ENCODE measurements at places on chromosomes 12 and 14.

DNA sequence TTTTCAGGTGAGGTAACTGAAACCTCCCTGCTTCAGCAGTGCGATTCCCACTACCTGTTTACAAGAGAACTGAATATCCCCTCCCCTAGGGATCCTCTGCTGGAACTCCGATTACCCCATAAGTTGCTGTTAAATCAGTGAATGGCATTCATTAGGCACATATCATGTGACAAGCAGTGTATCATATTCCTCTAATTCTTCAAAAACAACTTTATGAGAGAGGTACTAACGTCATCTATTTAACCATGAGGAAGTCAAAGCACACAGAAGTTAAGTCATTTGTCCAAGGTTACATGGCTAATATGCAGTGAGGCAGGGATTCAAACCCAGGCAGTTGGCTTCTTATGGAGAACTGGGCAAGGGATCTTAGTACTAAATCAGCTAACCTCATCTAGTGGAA lies 43.9 kb upstream of the PCED1B start:
- DNase-seq = no peak

DNA sequence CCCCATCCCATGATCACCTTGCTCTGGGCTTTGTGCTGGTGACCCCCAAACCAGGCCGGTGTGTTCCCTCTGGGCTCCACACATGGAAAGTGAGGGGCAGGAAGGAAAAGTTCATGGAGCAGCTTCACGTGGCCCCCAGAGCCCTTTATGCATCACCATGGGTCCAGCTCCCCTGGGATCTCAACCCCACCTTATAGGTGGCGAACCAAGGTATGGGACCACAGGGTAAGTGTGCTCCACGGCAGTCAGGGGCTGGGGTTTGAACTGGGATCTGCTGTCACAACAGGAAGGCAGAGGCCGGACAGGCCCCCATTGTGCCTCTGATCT lies 7.4 kb upstream of the BEGAIN start:
- no peak for DNase-seq

DNA sequence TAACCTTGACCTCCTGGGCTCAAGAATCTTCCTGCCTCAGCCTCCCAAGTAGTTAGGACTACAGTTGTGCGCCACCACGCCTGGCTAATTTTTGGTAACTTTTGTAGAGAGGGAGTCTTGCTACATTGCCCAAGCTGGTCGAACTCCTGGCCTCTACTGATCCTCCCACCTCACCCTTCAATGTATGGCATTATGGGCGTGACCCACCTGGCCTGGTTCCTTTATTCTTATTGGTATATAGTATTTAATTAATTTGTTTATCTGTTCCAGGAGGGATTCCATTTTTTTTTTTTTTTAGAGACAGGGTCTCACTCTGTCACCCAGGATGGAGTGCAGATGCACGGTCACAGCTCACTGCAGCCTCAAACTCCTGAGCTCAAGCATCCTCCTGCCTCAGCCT lies 40.9 kb upstream of the EAPP start:
- no peak for DNase-seq

DNA sequence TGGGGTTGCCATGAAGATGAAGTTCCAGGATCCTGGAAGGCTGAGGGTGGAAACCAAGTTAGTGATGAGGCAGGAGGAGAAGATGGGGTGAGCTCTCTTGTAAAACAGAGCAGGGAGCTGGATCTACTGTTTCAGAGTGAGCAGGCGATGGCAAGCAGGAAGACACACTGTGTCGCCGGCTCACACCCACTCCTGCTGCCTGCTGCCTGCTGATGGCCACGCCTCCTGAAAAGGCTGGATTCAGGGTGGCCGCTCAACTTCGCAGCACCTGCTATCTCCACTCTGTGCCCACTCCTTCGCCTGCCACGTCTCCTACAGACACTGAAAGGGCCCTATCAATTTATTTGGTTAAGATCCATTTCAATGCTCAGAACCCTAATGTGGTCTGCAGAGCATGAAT lies 96.1 kb downstream of the RBM19 start:
- DNase-seq = no peak

DNA sequence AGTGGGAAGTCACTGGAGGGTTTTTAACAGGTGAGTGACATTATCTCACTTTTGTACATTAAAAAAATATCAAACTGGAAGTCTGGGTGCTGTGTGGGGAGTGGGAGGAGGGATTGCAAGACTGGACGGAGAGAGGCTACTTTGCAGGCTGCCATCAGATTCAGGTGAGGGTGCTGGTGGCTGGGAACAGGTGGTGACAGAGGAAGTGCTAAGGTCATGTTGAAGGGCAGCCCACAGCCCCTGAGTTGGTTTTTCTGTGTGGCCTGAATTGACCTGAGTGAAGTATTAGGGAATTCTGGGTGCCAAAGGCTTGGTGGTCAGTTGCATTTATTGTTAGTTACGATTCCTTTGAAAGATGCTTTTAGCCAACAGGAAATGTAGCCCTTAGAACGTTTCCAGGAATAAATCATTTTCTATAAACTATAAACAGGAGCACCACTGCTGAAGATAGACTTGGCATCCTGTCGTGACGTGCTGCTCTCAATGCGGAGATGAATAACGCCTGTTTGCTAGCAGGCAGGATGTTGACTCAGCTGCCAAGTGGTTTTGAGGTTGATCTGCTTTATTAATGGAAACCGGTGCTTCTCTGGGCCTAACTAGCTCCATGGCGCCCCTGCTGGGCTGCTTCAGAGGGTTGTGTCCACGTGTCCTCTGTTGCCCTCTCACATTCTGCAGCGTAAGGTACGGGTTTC lies 707.5 kb upstream of the TMEM132C start:
- DNase-seq = no peak

DNA sequence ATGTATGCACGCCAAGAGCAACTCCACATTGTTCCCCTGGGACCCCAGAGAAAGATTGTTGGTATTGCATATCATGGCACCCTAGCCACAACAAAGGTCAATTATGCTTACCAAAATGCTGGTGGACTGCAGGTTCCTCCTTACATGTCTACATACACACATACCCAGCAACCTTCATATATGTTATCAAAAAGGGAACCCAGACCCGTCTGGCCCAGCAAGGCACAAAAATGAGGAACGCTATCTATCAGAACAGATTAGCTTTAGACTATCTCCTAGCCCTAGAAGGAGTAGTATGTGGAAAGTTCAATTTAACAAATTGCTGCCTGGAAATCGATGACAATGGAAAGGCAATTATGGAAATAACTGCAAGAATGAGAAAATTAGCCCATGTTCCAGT lies 61.5 kb downstream of the DHRS2 start:
- no peak for DNase-seq

- DNase-seq = no peak
Measured at GRCh38 chr14:82385048-82385447, 851.4 kb upstream of the SEL1L start.

GRCh38 chr12:103169-103981 lies 36.8 kb downstream of the IQSEC3 start:
- no peak for DNase-seq

GRCh38 chr12:26845984-26846383 lies 13.0 kb upstream of the ITPR2 start:
- DNase-seq = no peak

DNA sequence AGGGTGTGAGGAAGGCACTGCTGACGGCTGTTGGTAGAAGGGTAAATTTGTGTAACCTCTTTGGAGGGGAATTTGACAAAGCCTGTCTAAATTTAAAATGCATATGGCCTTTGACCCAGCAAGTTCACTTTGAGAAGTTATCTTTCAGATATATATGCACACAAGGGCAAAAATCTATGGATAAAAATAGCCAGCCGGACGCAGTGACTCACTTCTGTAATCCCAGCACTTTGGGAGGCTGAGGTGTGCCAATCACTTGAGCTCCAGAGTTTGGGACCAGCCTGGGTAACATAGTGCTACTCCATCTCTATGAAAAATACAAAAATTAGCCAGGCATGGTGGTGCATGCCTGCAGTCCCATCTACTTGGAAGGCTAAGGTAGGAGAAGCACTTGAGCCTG lies 13.4 kb downstream of the UBC start:
- no peak for DNase-seq

GRCh38 chr14:91123201-91123600 lies 9.3 kb downstream of the DGLUCY start:
- DNase-seq = no peak

DNA sequence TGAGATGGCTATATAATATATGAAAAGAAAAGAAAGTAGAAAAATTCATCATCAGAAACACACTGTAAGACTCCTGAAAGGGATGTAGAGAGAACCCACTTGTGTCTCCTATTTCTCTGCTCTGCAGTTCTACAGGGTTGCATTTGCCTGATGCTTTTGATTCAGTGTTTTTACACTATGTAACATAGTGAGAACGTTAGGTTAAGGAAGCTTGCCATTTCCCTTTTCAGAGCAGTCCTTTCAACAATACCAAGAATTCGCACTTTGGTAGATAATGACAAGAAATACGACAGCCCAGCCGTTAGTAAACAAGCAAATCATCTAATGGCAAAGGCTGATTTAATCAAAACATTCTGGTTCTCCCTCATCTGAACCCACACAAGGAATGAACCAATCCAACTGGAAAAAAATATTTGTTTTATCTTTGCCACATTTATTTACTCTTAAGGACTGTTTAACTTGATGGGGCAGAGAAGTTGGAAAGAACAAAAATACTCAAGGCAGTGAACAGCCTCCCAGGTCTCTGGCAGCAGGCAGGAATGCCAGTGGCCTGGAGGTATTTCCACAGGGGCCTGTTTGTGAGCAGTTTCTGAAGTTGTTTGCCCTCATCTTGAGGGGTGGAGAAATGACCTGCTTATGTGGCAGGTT lies 30.8 kb upstream of the SOCS2 start:
- no peak for DNase-seq

DNA sequence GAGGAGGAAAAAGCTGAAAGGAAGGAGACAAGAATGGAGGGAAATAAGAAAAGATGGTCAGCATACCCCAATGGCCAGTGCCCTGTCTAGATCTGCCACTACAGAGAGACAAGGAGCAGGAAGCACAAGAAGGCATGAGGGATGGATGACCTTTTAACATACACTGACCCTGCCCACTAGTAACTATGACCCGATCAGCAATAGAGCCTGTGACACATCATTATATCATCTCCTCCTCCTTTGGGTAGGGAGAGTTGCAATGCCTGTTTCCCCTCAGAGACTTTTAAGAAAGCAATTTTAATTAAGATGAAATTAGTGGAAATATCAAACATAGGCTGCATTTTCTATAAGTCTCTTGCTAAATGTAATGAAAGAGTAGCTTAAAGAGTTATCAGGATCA lies 4.7 kb upstream of the SLC2A13 start:
- no peak for DNase-seq

DNA sequence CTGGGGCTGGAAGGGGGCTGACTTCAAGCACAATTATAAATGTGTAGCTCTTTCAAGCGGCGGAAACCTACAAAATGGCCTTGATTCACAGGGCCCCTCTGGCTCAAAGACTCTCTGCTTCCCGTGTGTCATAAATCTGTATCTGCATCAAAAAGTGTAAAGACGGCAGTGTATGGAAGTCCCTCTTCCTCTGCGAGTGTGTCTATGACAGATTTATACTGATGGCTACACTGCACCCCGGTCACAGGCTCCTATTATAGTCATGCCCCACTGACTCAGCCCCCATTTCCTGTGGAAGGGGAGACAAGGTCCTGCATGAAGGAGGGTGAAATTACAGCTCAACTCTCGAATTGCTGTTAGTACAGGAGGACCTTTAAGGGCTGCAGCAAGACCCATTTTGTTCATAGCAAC lies 68.6 kb downstream of the HMGA2 start:
- no peak for DNase-seq

DNA sequence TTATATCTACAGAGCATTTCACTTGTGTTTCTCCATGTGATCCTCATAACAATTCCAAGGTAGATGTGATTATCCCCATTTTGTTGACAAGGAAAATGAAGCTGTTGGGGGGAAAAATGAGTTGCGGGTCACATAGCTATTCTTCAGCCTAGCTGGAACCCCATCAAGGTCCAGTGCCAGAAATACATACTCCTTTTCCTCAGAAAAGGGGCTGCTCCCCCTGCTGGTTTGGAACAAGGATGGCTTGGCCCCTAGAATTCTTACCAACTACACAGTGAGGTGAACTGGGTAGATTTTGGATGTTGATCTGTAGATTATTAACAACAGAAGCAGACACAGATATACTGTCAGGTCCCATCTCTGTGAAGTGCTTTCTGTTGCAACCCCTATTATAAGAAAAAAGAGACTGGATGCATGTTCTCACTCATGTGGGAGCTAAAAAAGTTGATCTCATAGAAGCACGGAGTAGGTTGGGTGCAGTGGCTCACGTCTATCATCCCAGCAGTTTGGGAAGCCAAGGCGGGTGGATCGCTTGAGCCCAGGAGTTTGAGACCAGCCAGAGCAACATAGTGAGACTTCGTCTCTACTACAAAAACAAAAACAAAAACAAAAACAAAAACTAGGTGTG lies 8.9 kb downstream of the IKZF4 start:
- no peak for DNase-seq

GRCh38 chr14:59081720-59082119 lies 106.7 kb upstream of the DAAM1 start:
- DNase-seq = no peak

GRCh38 chr12:54134850-54135249 lies 53.9 kb downstream of the SMUG1 start:
- DNase-seq = no peak

- peak; percentile 82 for DNase-seq
Measured at GRCh38 chr14:99512571-99513182, 31.5 kb downstream of the CCNK start.

DNA sequence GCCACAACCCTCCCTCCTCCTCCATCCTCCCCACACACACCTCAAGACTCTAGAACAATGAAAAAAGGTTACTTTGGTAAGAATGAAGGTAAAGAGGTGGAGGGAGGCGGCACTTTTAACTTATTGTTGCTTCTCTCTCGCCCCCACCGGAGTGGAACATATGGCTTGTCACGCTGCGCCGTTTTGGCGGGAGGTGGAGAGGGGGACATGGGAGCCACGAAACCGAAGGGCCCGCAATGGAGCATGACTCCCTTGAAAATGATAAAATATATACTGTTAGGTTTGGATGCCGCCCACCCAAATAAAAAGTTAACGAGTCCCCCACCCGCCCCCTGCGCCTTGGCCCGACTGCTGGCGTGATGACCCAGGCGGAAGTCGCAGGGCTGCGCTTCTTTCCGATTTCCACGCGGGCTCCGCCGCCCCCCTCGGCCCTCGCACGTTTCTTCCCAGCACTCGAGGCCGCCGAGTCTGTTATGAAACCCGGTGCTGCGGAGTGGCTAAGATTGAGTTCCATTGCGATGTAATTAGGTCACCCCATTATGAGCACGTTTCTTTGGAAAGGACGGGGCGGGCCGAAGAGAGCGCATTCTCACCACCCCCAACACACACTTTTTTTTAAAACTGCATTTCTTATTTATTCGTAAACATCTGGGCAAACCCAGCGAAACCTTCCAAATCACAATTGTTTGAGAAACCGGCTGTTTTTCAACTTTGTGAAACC lies 1.4 kb upstream of the ZFP36L1 start:
- peak; percentile 98 for DNase-seq

DNA sequence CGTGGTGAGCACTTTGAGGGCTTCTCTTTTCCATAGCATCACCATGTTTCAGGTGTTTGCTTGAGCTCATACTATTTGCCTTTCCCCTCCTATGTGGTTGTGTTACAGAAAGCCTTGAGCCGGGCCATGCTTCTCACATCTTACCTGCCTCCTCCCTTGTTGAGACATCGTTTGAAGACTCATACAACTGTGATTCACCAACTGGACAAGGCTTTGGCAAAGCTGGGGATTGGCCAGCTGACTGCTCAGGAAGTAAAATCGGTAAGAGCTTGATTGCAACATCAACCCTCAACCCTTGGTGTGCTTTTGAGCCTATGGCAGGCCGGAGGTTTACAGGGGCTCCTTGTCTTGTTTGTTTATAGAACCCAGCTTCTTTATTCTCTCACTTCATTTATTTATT lies 8.1 kb downstream of the LETMD1 start:
- no peak for DNase-seq

- peak; percentile 99 for DNase-seq
Measured at GRCh38 chr12:106136263-106136662, 2.5 kb downstream of the NUAK1 start.

All from lower leg skin (tissue), 4 donors.